ENCODE measurements at places on chromosomes 11 and 22. TPM values are rescaled to one million over a fixed set of nuclear protein-coding genes. Genes with fewer than 3 reads are reported as not detected.

DNA sequence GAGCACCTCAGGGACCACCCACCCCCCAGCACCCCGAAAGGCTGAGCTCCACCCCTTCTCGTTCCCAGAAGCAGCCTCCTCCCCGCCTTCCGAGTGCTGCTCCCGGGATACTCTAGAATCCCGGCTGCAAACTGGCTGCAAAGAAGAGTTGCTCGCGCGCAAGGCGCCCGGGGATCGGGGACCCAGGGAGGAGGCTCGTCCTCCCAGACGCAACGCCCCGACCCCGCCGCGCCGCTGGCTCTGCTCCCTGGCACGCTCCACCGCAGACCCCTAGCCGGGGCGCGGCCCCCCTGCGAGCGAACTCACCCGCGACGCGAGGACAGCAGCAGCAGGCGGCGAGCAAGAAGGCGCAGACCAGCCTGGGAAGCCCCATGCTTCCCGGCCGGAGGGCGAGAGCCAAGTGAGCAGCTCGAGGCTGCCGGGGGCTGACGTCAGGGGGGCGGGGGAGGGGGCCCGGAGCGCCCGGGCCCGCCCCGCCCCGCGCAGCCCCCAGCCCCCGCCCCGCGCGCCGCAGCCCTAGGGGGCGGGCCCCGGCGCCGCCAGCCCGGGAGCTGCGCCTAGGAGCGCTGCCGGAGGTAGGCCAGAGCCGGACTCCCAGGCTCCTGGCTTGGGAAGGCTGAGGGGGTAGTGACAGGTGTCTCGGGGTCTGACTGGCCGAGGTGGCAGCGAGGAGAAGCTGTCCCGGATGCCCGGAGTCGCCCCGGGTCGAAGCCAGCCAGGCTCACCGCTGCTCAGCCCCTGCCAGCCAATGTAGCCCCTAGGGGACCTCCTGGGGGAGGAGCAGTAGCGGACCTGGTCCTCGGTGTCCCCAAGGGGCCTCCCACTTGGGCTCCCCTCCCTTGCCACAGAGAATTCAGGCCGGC is at the start of gene MCAM:
Gene MCAM, minus strand, starts transcription at position 402 of the 863 bp plus-strand sequence. Its CDS starts 29 bp downstream, at position 373.
- peak; percentile 74 for DNase-seq

GRCh38 chr22:17786435-17787161 is 12.3 kb upstream of the BID start:
- peak; percentile 85 for DNase-seq

RTCB gene
- 81.2 TPM for total RNA-seq

DNA sequence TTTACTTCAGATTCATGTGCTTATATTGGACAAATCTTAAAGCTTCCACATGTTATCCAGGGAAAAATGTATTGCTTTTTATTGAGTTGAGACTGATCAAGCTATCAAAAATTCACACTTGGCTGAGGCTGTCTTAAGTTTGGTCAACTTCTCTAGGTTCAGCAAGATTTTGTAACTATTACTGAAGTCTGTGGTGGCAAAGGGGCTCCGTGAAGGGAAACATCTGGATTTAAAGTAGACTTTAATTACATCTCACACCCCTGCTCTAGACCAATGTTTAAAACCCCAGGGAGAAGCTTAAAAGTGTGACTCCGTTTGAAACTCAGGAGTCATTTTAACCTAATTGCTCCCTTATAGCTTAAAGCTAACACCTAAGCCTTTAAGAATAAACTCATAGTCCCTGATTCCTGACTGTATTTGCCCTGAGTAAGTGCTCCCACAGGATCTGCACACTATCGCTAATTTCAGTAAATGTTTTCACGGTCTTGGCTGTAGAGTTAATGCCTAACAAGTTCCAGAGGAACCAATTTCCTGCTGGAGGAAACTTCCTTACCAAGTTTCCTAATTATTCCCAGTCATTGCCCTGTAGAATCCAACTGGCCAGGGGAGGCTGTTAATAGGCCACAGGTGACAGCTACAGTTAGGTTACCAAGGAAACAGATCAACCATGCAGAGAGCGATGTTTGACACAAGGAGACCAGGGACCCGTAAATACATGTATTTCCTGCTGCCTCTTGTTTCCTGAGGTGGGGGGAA is 40.5 kb downstream of the OR10A6 start:
- no peak for DNase-seq
